ENCODE measurements at places on chromosomes 2 and 18.

DNA sequence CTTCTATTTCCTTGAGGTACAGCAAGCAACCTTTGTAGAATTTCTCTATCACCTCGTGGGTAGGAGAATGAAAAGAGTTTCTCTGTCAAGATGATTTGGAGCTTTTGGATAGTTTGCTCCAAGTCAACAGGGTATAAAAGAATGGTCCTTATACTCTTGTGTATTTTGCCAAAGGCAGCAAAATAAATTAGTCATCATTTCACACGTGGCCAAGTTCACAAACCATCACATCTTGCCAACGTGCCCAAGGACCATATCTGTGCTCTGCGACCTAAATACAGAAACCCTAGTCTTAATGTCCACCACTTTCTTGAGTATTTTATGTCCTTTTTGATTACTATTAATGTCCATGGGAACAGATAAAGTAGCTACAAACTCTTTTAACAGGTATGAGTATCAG, 262.9 kb downstream of the AFF3 start:
- DNase-seq = no peak

- DNase-seq = no peak
Measured at GRCh38 chr18:58639751-58640427, 11.0 kb upstream of the ALPK2 start.

GRCh38 chr2:10003206-10004125, 39.9 kb upstream of the KLF11 start:
- DNase-seq = no peak

- DNase-seq = no peak
Measured at GRCh38 chr18:40855661-40856060, 1099.4 kb upstream of the PIK3C3 start.

DNA sequence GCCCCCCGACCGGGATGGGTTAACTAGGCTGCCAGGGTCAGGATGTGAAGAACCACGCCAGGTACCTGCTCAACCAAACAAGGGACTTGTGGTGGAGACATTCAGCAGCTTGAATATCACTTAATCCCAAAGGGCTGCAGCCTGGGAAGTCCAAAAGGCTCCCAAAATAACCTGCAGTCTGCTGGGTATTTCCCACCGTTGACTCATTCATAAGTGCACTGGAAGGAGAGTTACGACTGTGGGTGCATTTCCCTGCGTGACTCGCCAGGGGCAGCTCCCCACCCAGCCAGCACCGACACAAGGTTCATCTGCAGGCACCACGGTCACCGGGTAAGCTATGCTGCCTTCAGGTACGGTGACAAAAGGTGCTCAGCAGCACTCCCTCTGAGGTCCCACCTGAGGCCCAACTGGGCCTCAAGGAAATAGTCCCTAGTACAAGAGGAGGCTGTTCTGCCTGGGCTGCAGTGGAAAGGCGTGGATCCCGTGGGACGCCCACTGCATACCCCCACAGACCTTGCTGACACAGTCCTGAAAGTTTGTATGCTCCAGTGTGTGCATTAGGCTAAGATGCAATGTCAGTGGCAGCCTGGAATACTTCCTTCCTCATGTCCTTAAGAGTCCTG, 86.5 kb downstream of the UXS1 start:
- no peak for DNase-seq

GRCh38 chr2:120453635-120453998, 107.7 kb downstream of the INHBB start:
- DNase-seq = no peak

GRCh38 chr2:190655113-190655512, 6.2 kb downstream of the NAB1 start:
- no peak for DNase-seq

DNA sequence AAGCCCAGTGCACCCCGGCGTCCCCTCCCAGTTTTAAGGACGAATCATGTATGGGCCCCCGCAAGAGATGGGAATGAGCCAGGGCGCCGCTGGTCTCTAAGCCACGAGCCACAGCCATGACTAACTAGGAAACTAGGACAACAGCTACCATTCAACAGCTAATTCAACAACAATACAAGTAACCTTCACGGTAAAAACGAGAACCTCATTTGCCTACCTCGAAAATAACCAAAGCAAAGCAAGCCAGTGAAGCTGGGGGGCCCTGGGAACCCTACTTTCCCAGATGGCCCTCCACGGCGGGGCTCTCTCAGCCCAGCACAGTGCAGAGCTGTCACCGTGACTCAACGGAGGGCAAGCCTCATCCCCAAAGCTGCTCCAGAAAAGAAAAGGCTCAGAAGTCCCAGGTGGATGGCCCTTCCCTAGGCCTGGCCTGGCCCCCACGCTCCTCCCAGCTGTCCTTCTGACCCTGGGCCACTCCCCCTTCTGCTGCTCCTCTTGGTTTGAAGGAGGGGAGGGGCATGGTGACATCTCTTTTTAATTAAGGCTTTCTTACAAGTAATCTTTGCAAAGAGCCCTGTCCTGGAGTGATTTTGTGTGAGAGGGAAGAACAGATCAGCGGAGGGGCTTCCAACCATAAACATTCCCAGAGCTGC, 126.3 kb downstream of the HDAC4 start:
- no peak for DNase-seq

GRCh38 chr2:80560326-80560725, 255.8 kb upstream of the LRRTM1 start:
- DNase-seq = no peak

DNA sequence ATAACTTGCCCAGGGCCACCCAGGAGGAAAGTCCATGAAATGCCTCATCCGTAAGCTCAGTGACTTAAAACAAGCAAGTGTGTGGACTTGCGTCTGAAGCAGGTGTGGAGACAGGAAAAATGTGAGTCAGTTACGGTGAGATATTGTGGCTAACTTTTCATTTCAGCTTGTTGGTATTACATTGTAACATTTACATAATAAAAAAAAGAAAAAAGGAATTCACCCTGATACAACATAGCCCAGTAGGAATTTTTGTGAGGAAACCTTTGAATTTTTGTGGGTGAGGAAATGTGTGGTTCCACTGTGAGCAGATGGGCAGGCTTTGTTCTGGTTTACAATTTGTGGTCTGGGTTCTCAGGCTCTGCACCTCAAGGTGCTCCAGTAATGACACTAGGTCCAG, 33.7 kb upstream of the LYPD6B start:
- DNase-seq = no peak

- no peak for DNase-seq
Measured at GRCh38 chr2:20468549-20469500, 22.0 kb downstream of the RHOB start.

DNA sequence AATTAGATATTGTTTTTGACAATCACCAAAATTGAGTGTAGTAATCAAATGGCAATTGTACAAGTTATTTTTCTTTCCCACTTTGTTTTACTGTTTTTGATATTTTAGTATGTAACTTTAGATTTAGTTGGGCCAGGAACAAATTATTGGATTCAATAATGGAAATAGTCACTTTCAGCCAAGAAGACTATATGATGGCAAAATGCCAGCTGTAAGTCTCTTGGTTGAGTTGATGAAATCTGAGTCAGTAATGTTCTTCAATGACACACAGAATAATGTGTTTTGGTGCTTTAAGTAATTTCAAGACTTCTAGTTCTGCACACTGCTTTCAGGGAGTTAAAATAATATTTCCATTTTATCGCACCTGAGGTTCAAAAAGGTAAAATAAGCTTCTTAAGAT, 2022.0 kb upstream of the CELF4 start:
- no peak for DNase-seq

DNA sequence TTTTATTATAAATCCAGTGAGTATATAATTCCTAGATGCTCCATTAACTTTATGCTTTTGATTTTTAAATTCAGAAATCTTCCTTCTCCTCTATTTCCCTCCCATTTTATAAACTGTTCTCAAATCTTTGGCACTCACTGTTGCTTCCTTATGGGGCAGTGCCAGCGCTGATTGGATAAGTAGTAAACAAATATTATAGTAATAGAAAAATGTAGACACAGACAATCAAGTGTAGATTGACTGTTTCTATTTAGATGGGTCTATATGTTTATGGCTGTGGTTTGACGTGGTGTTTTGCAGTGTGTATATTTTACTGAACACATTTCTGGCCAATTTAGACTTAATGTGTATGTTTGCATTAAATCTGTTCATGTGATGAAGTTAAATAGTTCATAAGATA, 36.6 kb downstream of the LYPD6B start:
- DNase-seq = no peak

DNA sequence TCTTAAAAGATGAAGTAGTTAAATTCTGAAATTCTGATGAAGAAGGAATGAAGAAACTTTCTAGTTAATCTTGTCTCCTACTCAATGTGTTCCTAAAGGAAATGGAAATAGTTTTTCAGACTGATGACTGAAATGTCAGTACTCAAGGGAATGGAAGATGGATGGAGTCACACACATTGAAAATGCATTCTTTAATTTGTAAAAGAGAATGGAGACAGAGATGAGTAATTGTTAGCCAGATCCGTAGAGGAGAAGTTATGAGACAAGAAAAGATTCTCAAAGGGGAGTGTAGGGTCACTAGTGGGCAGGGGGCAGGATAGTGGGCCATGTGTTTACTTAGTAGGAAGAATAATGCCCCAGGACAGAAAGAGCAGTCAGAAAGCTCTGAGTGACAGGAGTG, 13.3 kb downstream of the ZSWIM2 start:
- DNase-seq = no peak

DNA sequence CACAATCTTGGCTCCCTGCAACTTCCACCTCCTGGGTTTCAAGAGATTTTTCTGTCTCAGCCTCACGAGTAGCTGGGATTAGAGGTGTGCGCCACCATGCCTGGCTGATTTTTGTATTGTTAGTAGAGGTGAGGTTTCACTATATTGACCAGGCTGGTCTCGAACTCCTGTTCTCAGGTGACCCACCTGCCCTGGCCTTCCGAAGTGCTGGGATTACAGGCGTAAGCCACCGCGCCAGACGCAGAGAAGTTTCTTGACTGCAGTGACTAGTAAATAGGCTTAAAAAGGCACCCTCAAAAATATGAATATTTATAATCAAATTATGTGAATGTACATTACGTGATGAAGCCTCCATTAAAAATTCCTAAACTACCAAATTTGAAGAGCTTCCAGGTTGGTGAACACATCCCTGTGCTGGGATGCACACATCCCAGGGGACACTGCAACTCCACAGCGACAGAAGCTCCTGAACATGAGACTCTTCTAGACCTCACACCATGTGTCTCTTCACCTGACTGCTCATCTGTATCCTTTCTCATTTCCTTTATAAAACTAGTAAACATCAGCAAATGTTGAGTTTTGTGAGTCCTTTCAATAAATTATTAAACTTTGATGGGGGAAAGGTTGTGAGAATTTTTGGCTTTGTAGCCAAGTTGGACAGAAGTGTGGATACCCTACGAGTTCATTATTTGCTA, 203.3 kb upstream of the SPOPL start:
- DNase-seq = no peak

- DNase-seq = no peak
Measured at GRCh38 chr18:25604196-25604893, 252.4 kb upstream of the ZNF521 start.

GRCh38 chr2:156476021-156476849, 40.1 kb downstream of the GPD2 start:
- no peak for DNase-seq

- no peak for DNase-seq
Measured at GRCh38 chr2:105952131-105952530, 207.4 kb downstream of the NCK2 start.

- no peak for DNase-seq
Measured at GRCh38 chr18:30971338-30971956, 71.1 kb downstream of the DSC3 start.

DNA sequence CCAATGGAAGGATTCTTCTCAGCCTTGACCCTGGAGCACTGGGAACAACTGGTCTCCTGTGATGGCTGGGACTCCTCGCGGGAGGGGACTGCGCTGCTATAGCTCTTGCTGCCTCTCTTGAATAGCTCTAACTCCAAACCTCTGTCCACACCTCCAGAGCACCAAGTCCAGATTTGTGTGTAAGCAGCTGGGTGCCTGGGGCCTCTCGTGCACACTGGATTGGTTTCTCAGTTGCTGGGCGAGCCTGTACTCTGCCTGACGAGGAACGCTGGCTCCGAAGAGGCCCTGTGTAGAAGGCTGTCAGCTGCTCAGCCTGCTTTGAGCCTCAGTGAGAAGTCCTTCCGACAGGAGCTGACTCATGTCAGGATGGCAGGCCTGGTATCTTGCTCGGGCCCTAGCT, 28.8 kb downstream of the LIPG start:
- no peak for DNase-seq

DNA sequence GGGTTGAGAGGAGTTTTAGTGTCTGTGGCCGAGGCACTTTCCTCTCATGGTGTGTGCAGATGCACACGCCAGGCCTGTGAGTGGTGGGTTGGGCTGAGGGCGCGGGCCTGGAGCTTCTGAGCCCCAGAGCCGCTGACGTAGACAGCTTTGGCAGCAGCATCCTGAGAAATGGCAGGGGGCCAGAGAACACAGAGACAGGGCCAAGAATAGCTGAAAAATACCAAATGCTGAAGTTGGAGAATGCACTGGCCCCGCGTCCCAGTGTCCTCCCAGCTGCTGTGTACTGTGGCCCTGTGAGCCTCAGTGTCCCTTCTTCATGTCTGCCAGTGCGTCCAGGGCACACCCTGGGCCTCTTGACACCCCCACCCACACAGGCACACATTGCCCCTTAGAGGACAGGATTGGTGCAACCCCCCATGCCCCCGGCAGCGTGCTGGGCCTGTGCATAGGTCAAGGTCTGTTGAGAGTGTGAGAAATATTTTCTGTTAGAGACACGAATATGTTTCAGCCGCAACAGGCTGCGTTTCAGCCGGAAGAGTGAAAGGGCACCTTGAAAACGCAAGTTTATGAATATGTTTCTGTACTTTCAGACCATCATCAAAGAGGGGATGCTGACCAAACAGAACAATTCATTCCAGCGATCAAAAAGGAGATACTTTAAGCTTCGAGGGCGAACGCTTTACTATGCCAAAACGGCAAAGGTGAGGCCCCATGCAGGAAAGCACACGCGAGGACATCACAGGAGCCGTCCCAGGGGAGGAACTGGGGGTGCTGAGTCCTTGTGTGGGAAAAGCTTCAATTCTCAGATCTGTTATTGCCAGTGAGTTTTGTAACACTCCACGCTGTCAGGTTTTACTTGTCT, 33.6 kb downstream of the DGKD start:
- DNase-seq = no peak

- no peak for DNase-seq
Measured at GRCh38 chr2:240154606-240155005, 14.1 kb upstream of the OTOS start.

- DNase-seq = no peak
Measured at GRCh38 chr2:224366267-224366844, 35.6 kb downstream of the FAM124B start.

- no peak for DNase-seq
Measured at GRCh38 chr2:100541404-100541803, 21.4 kb upstream of the PDCL3 start.

- DNase-seq = peak; percentile 26
Measured at GRCh38 chr2:199228887-199229819, 228.6 kb downstream of the SATB2 start.

DNA sequence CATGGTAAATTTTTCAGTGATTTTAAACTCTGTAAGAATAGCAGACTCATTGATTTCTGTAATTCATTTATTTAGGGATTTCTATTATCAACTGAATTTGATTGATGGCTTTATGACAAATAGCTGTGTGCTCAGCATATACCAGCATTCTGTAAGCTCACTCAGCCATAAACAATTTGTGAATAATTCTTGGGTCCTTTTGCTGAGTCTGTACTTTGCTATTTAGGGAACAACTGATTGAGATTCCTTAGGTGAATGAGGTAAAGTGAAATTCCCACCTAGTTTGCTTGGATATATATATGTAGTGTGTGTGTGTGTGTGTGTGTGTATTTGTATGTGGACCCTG, 76.7 kb upstream of the CAVIN2 start:
- no peak for DNase-seq

GRCh38 chr2:127754186-127754585, 52.9 kb downstream of the SFT2D3 start:
- no peak for DNase-seq
